ENCODE measurements at places on chromosomes 2 and 18. TPM values are rescaled to one million over a fixed set of nuclear protein-coding genes. Genes with fewer than 3 reads are reported as not detected.

- H3K36me3 ChIP-seq, result no peaks in the 10 kb centered on the region
- no peaks in the 10 kb centered on the region for H3K4me1 ChIP-seq
- no peak overlapping the region for H3K4me3 ChIP-seq
- H3K27me3 ChIP-seq, result no peaks in the 10 kb centered on the region
- H3K27ac ChIP-seq, result no peak overlapping the region
Observed at GRCh38 chr2:170218931-170219330, 41.0 kb downstream of the MYO3B start.

- no peak overlapping the region for H3K4me3 ChIP-seq
- no peaks in the 10 kb centered on the region for H3K27me3 ChIP-seq
- H3K4me1 ChIP-seq, result peaks cover 67% of the 10 kb centered on the region
- H3K36me3 ChIP-seq, result no peaks in the 10 kb centered on the region
- no peak for DNase-seq
- H3K27ac ChIP-seq, result no peak overlapping the region
Observed at GRCh38 chr2:96965781-96966514, 20.4 kb downstream of the FAM178B start.

DNA sequence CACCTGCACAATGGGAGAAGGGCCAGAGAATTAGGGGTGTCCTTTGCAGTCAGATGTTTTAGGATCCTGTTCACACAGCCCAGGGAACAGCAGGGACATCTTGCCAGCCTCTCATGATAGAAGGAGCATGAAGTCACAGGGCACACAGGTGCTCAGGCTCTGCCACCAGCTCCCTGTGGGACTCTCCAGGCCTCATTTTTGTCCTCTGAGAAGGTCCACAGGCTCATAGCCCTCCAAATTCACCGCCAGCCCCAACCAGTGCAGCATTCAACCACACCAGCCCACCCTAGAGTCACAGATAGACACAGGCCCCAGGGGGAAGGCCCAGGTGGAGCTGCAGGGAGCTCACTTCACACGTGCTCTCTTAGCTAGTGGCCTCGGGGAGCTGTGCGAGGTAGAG is 391.7 kb downstream of the TNS1 start:
- H3K27me3 ChIP-seq, result no peaks in the 10 kb centered on the region
- H3K36me3 ChIP-seq, result no peaks in the 10 kb centered on the region
- H3K4me1 ChIP-seq, result peaks cover 44% of the 10 kb centered on the region
- peak overlapping the region; percentile 50 for H3K27ac ChIP-seq
- peak overlapping the region; percentile 16 for H3K4me3 ChIP-seq
- DNase-seq, result no peak

HS1BP3 gene
- polyA plus RNA-seq, result 16.7 TPM

DNA sequence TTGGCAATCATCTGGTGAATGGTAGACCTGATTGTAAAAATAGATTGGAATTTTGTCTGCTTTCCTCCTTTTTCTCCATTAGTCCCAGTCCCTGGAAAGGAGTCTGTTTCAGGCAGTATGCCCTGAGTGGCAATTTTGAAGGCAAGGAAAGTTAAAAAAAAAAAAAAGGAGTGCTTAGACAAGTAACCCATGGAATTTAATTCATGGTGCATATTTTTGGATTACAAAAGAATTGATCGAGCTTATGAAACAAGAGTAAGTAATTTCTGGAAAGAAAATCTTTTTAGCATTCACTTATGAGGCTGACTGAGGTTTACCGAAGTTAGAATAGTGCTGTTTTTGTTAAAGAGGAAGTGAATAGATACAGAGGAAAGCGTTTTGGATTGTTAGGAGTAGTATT is 29.4 kb upstream of the TMEM178A start:
- no peaks in the 10 kb centered on the region for H3K36me3 ChIP-seq
- no peaks in the 10 kb centered on the region for H3K27me3 ChIP-seq
- no peak overlapping the region for H3K4me3 ChIP-seq

GRCh38 chr2:235977445-235977844 is 190.7 kb downstream of the GBX2 start:
- H3K36me3 ChIP-seq, result no peaks in the 10 kb centered on the region
- no peak overlapping the region for H3K4me3 ChIP-seq

SATB2 gene
- polyA plus RNA-seq, result not detected

DNA sequence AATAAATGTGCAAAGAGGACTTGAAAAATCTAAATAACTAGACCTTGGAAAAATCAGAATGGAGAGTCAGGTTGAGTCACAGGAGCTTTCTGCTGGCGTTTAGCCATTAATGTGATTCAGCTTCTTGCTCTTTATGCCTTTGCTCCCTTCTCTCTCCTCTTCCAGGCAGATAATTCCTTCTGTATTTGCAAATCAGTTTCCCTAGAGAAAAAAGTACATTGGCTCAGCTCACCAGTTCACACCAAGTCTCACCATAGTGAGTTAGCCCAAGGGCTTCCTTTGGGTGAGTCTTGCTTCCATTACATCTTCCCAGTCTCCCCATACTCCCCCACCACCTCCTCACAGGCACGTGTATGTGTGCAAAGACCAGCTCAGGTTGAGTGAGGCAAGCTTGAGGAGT is 73.6 kb downstream of the CYBRD1 start:
- no peak for DNase-seq
- no peak overlapping the region for H3K27ac ChIP-seq
- H3K4me3 ChIP-seq, result no peak overlapping the region
- no peaks in the 10 kb centered on the region for H3K4me1 ChIP-seq

DNA sequence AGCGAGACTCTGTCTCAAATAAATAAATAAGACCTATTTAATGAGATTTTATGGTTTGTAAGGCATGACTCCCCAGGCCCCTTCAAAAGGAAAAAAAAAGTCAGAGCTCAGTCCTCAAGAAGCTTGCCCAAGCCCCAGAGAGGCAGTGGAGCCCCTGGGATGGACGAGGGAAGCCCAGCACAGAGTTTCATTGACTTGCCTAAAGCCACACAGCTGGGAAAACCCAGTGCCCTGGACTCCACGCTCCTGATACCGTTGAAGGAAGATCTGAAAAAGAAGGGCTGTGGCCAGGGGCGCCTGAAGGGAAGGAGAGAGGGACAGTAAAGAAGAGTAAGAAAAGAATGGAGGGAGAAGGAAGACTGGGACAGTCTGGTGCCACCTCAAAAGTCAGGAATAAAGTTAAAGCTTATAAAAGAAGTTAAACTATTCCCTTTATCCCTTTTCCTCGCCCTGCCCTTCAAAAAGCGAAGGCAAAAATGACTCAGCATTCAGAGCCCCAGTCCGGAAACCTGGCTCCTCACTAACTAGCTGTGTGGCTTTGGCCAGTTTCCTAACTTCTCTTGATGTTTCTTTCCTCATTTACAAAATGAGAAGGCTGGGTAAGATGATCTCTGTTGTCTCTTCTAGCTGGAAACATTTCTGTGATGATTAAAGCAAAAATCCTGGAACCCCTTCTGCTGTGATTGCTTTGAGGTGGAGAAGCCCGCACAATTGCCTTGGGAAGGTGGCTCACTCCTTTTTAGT is 46.7 kb downstream of the LYPD1 start:
- no peaks in the 10 kb centered on the region for H3K27me3 ChIP-seq
- DNase-seq, result no peak
- no peak overlapping the region for H3K27ac ChIP-seq
- H3K4me1 ChIP-seq, result no peaks in the 10 kb centered on the region
- no peak overlapping the region for H3K4me3 ChIP-seq

PLA2R1 gene
- polyA plus RNA-seq, result not detected

DNA sequence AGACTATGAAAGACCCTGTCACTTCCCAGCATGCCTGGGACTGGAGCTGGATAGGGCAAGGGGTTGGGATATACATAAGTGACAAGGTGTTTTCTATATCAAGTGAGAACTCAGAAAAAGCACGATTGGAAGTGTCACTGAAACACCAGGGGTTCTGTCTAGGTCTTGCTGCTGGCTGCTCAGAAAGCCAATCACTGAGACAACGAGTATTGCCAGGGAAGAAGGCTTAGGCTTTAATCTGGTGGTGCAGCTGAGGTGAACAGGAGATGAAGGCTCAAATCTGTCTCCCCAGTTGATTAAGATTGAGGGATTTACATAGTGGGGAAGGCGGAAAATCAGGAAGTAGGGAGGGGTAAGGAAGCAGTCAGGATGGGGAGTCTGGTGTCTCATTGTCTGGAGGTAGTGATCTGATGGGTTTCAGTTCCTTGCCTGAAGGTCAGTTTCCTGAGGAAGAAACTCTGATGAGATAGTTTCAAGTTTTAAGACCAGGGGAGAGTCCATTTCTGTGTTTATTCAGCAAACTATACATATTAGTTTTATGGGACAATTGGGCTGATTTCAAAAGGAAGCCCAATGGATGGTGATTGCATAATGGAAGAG is 3.5 kb upstream of the C2orf74 start:
- H3K27ac ChIP-seq, result no peak overlapping the region
- H3K4me3 ChIP-seq, result no peak overlapping the region
- H3K27me3 ChIP-seq, result no peaks in the 10 kb centered on the region
- no peaks in the 10 kb centered on the region for H3K4me1 ChIP-seq

DNA sequence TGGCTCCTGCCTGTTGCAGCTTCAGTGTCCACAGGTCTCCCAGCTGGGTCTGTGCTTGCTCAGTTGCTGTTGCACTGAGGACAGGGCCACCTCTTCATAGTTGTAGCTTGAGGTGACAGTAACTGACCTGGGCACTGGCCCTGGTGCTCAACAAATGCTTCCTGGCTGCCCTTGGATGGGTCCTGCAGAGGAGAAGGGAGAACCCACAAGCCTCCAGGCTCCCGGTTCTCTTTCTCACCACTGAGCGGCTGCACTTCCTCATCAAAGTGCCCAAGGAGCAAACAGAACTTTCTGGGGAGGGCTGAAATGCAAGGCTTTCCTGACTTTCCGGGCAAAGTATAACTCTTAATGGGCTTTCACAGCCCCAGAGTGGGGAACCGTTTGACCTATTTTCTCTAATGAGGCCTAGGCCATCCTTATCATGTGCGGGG is 38.7 kb downstream of the LCT start:
- H3K36me3 ChIP-seq, result no peaks in the 10 kb centered on the region
- no peaks in the 10 kb centered on the region for H3K27me3 ChIP-seq
- no peak for DNase-seq
- no peak overlapping the region for H3K27ac ChIP-seq
- H3K4me1 ChIP-seq, result peaks cover 4% of the 10 kb centered on the region
- no peak overlapping the region for H3K4me3 ChIP-seq

GEN1 gene
- polyA plus RNA-seq, result 0.65 TPM

B3GNT7 gene
- not detected for polyA plus RNA-seq

GRCh38 chr2:217761645-217762277 is 241.0 kb downstream of the TNS1 start:
- no peak overlapping the region for H3K27ac ChIP-seq
- no peaks in the 10 kb centered on the region for H3K36me3 ChIP-seq
- no peaks in the 10 kb centered on the region for H3K27me3 ChIP-seq
- no peak overlapping the region for H3K4me3 ChIP-seq

TMEM237 gene
- 3.1 TPM for polyA plus RNA-seq

DNA sequence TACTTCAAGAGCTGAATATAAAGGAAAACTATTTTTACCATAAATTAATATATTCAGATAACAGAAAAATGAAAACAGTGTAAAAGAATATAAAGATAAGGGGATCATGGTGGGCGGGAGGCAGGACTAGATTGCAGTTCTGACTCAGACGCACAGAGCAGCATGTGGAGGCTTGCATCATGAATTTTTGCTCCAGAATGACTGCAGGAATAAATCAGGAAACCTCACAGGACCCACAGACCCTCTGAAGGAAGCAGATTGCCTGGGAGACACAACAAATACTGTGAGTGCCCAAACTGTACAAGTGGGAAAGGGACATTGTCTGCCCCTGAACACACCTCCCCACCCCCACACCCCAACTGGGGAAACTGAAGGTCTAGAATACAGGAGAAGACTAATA is 19.2 kb upstream of the SIGLEC15 start:
- H3K36me3 ChIP-seq, result no peaks in the 10 kb centered on the region
- H3K4me1 ChIP-seq, result no peaks in the 10 kb centered on the region
- no peak overlapping the region for H3K27ac ChIP-seq
- H3K4me3 ChIP-seq, result no peak overlapping the region
- H3K27me3 ChIP-seq, result no peaks in the 10 kb centered on the region

DNA sequence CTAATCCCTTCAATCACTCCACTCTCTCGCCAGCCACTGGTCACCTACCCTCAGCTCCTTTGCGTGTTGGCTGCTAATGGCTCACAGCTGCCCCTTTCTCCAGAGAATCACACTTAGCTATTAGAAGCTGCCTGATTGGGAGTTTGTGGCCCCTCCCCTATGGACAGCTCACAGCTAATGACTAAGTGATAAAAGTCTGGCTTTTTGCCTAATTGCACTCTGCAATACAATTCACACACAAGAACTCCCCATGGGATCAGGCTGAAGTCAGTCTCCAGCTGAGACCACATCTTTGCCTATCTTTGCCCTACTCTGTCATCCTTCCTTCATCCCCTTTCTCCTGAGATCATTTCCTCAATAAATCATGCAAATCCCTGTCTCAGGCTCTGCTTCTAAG is 701.9 kb upstream of the RAB6C start:
- no peaks in the 10 kb centered on the region for H3K4me1 ChIP-seq
- H3K27ac ChIP-seq, result no peak overlapping the region
- H3K4me3 ChIP-seq, result no peak overlapping the region

DNA sequence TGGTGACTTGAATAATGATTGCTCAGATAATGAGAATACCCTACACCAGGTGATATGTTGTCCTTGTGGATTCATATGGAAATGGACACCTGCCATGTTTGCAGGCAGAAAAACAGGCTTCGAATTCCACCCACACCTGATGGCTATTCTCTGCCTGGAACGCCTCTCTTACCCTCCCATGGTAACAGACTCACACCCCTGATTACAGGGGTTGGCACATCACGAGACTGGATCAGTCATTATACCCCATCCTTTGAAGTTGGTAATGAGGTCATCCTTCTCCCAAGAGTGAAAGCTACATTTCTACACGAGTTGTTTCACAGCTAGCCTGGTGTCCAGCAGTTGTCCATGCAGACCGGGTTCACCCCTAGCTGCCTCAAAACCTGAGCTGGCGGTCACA is 71.4 kb upstream of the MBOAT2 start:
- H3K4me1 ChIP-seq, result no peaks in the 10 kb centered on the region
- H3K4me3 ChIP-seq, result no peak overlapping the region
- no peaks in the 10 kb centered on the region for H3K36me3 ChIP-seq

HPCAL1 gene
- polyA plus RNA-seq, result 114 TPM

- H3K4me3 ChIP-seq, result no peak overlapping the region
- no peaks in the 10 kb centered on the region for H3K36me3 ChIP-seq
- no peaks in the 10 kb centered on the region for H3K27me3 ChIP-seq
- H3K4me1 ChIP-seq, result no peaks in the 10 kb centered on the region
Observed at GRCh38 chr2:118154176-118154575, 65.9 kb downstream of the INSIG2 start.

CCNT2 gene
- 23.1 TPM for polyA plus RNA-seq

DNA sequence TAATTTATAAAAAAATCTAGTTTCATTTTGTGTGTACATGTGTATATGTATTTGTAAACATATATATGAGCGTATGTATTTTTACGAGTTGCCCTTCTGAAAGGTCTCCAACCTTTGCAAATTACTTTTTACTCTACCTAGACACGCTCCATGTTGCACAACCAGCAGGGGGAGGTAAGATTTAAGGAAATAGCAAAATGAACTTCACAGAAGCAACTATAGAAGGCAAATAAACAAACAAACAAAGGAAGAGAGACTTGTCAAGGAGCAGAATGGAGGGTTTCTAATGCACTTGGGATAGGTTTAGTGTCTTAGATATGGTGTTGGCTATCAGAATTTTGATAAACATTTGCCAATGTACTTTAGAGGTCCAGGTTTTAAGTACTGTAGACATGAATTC is 820.5 kb upstream of the POU3F3 start:
- no peak overlapping the region for H3K4me3 ChIP-seq
- no peaks in the 10 kb centered on the region for H3K27me3 ChIP-seq
- H3K4me1 ChIP-seq, result no peaks in the 10 kb centered on the region
- no peak overlapping the region for H3K27ac ChIP-seq
- no peak for DNase-seq
- H3K36me3 ChIP-seq, result no peaks in the 10 kb centered on the region

LDLRAD4 gene
- 17.4 TPM for polyA plus RNA-seq
